ENCODE measurements at places on chromosomes 13 and 19. TPM values are rescaled to one million over a fixed set of nuclear protein-coding genes. Genes with fewer than 3 reads are reported as not detected.

The PTH2 gene
- polyA plus RNA-seq: not detected

The NDUFA7 gene
- 370 TPM for polyA plus RNA-seq

The PRSS57 gene
- polyA plus RNA-seq: not detected

The CEACAM16 gene
- polyA plus RNA-seq: not detected

The SLC25A41 gene
- 1.1 TPM for polyA plus RNA-seq

The FAM216B gene
- polyA plus RNA-seq: not detected

The FCHO1 gene
- polyA plus RNA-seq: 18.4 TPM

The MUC16 gene
- polyA plus RNA-seq: not detected

The PPM1N gene
- 1.8 TPM for polyA plus RNA-seq

The SARS2 gene
- polyA plus RNA-seq: 26.5 TPM

The ZNF274 gene
- polyA plus RNA-seq: 17.9 TPM

The PEG3 gene
- polyA plus RNA-seq: 5.4 TPM

The RXFP2 gene
- not detected for polyA plus RNA-seq

Data from brain (organoid and tissue), 16 donors.